ENCODE measurements at places on chromosomes 12 and 14. TPM values are rescaled to one million over a fixed set of nuclear protein-coding genes. Genes with fewer than 3 reads are reported as not detected.

- H3K4me1 ChIP-seq: peaks cover 18% of the 10 kb centered on the region
- H3K4me3 ChIP-seq: peak overlapping the region; percentile 70
- peak overlapping the region; percentile 84 for H3K27ac ChIP-seq
- peaks cover 6% of the 10 kb centered on the region for H3K36me3 ChIP-seq
- no peaks in the 10 kb centered on the region for H3K27me3 ChIP-seq
- DNase-seq: no peak
These were observed 1.3 kb downstream of the PNP start for GRCh38 chr14:20470603-20470901.

GRCh38 chr12:116532986-116533342 is 26.2 kb upstream of the MAP1LC3B2 start:
- H3K4me1 ChIP-seq: peaks cover 27% of the 10 kb centered on the region
- H3K4me3 ChIP-seq: peak overlapping the region; percentile 61
- H3K27me3 ChIP-seq: no peaks in the 10 kb centered on the region
- H3K27ac ChIP-seq: peak overlapping the region; percentile 83

- no peaks in the 10 kb centered on the region for H3K27me3 ChIP-seq
- no peaks in the 10 kb centered on the region for H3K4me1 ChIP-seq
- no peak overlapping the region for H3K4me3 ChIP-seq
- H3K27ac ChIP-seq: no peak overlapping the region
- no peaks in the 10 kb centered on the region for H3K36me3 ChIP-seq
- DNase-seq: no peak
These were observed 64.4 kb downstream of the TGFB3 start for GRCh38 chr14:75917322-75917945.

GRCh38 chr14:77000340-77001270 is 27.9 kb downstream of the IRF2BPL start:
- H3K4me1 ChIP-seq: peaks cover 19% of the 10 kb centered on the region
- no peaks in the 10 kb centered on the region for H3K27me3 ChIP-seq
- peak; percentile 86 for DNase-seq
- H3K27ac ChIP-seq: peak overlapping the region; percentile 63

DNA sequence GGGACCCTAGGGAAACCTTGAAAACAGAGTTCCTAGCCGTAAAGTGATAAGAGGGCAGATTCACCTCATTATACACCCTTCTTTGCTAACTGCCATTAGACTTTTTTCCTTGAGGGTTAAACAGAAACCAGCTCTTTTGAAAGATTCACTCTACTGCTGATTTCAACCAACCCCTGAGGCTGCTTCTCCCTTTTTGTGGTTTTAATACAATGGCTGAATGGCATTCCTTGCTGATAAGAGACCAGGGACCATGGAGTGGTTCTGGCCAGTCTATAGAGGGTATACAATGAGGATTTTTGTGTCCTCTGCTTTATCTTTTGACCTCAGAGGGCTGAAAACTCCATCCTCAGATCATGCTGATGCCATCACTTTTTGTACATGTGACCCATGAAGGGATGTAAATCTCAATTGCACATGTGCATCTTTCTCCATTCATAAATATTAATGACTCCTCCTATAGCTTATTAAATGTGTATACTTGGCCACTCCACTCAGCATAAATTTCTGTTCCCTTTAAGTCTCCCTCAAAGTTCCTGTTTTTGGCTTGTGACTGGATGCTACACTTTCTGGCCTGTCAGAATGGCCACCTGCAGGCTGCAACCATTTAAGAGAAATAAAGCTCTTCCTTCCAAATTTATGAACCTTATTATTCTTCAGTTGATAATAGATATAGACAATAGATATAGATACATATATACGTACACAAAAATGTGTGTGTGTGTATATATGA is 233.8 kb upstream of the SEL1L start:
- no peaks in the 10 kb centered on the region for H3K4me1 ChIP-seq
- no peak for DNase-seq
- no peak overlapping the region for H3K27ac ChIP-seq
- H3K4me3 ChIP-seq: no peak overlapping the region
- H3K27me3 ChIP-seq: no peaks in the 10 kb centered on the region

GRCh38 chr14:53214384-53214783 is 61.3 kb upstream of the DDHD1 start:
- DNase-seq: no peak
- no peak overlapping the region for H3K27ac ChIP-seq
- no peaks in the 10 kb centered on the region for H3K4me1 ChIP-seq

- no peaks in the 10 kb centered on the region for H3K27me3 ChIP-seq
- H3K4me3 ChIP-seq: no peak overlapping the region
- peak overlapping the region; percentile 82 for H3K27ac ChIP-seq
- DNase-seq: no peak
- H3K4me1 ChIP-seq: peaks cover 68% of the 10 kb centered on the region
These were observed 43.0 kb downstream of the CCNK start for GRCh38 chr14:99524091-99524661.

DNA sequence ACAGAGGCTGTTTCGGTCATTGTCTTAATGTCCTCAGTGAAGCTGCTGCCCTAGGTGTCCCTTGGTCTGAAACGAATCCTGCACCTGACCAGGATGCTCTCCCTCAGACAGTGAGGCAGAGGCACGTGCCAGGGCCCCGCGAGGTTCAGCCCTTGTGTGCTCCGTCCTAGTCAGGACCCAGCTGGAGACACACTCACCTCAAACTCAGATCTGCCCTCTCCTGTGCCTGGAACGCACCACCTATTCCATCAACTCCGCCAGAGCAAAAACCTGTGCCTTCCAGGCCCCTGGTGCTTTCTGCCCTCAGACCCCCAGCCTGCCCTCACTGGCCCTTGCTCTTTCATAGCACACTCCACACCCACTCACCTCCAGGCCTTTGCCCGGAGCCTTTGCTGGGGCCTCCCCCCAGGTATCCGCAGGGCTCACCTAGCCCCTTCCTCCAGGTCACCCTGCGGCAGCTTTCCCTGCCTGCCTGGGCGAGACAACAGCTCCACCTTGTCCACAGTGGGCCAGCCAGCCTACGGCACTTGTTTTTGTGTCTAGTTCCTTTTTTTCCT is 150.6 kb downstream of the BCL11B start:
- H3K4me3 ChIP-seq: no peak overlapping the region
- H3K4me1 ChIP-seq: no peaks in the 10 kb centered on the region
- H3K27ac ChIP-seq: no peak overlapping the region
- DNase-seq: no peak
- no peaks in the 10 kb centered on the region for H3K36me3 ChIP-seq

DNA sequence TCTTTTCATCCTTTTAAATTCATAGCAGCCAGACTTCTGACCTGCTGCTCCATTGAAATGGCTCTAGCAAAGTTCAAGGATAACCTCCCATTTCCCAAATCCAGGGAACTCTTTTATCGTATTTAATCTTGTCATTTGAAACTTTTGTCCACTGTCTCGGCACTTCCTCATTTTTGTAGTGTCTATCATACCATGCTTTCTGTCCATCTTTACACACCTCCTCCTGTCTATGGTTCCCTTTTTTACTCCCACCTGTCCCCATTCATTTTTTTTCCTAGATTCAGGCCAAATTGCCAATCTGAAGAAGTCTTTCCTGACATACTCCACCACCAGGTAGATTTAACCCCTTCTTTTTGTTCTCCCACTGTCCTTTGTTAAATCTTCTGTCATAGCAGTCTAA is 31.0 kb downstream of the NFYB start:
- H3K36me3 ChIP-seq: peaks cover 5% of the 10 kb centered on the region
- H3K27ac ChIP-seq: no peak overlapping the region
- no peak overlapping the region for H3K4me3 ChIP-seq

- peaks cover 12% of the 10 kb centered on the region for H3K4me1 ChIP-seq
- H3K27ac ChIP-seq: no peak overlapping the region
- DNase-seq: no peak
- H3K36me3 ChIP-seq: no peaks in the 10 kb centered on the region
- H3K4me3 ChIP-seq: peak overlapping the region; percentile 12
These were observed 652 bp downstream of the RFLNA start for GRCh38 chr12:124295431-124296058.

DNA sequence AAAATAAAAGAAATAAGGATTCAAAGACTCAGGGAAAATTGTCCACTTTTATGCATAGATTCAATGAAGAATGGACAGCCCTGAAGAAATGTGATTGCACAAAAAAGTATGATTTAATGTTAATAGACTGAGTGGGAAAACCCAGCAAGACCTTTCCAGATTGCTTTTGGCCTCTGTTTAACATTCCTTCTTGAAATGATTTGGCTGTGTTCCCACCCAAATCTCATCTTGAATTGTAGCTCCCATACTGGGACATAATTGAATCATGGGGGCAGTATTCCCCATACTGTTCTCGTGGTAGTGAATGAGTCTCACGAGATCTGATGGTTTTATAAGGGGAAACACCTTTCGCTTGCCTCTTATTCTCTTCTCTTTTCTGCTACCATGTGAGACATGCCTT is 1316.9 kb upstream of the SEL1L start:
- H3K4me3 ChIP-seq: no peak overlapping the region
- no peaks in the 10 kb centered on the region for H3K4me1 ChIP-seq
- H3K27me3 ChIP-seq: no peaks in the 10 kb centered on the region
- DNase-seq: no peak

- no peaks in the 10 kb centered on the region for H3K4me1 ChIP-seq
- no peak overlapping the region for H3K27ac ChIP-seq
- DNase-seq: no peak
- H3K4me3 ChIP-seq: no peak overlapping the region
- H3K27me3 ChIP-seq: no peaks in the 10 kb centered on the region
These were observed 222.2 kb downstream of the ITPR2 start for GRCh38 chr12:26610774-26611173.

GRCh38 chr12:57491393-57492280 is 3.8 kb downstream of the MARS1 start:
- no peak overlapping the region for H3K27ac ChIP-seq
- no peak for DNase-seq
- no peak overlapping the region for H3K4me3 ChIP-seq
- H3K27me3 ChIP-seq: no peaks in the 10 kb centered on the region
- H3K36me3 ChIP-seq: peaks cover 25% of the 10 kb centered on the region
- H3K4me1 ChIP-seq: peaks cover 15% of the 10 kb centered on the region

DNA sequence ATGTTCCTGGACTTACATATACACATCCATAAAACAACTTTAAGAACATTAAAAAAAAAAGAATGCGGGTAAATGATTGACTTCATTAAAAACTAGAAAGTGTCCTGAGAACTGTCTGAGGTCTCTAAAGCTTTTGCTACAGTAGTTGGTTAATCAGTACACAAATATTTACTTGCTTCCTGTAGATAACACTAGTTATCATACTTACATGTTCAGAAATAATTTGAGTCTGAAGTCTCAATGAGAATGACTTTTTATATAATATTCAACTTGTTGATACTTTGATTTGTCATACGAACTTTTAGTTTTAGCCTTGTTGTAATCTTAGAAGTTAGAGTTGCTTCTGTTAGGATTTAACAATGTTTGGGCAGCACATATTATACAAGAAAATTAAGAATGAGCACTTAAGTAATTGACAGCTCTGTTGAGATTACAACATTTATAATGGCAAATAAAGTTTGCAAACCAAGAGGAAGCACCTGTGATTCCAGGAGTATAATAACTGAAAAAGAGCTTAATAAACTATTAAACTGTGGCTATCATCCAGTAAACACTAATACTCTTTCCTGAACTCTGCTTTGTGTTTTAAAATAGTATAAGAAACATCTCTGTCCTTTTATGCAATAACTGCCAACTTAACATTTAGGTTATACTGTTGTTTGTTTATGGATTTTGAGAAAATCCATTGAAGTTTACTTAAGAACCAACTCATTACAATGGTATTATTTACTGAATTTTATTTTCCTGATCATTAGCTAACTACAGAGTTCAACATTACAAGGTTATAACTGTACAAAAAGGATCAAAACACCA is 131.7 kb downstream of the MIPOL1 start:
- DNase-seq: no peak
- no peaks in the 10 kb centered on the region for H3K36me3 ChIP-seq
- no peaks in the 10 kb centered on the region for H3K27me3 ChIP-seq
- H3K4me3 ChIP-seq: no peak overlapping the region
- no peaks in the 10 kb centered on the region for H3K4me1 ChIP-seq
- no peak overlapping the region for H3K27ac ChIP-seq

DNA sequence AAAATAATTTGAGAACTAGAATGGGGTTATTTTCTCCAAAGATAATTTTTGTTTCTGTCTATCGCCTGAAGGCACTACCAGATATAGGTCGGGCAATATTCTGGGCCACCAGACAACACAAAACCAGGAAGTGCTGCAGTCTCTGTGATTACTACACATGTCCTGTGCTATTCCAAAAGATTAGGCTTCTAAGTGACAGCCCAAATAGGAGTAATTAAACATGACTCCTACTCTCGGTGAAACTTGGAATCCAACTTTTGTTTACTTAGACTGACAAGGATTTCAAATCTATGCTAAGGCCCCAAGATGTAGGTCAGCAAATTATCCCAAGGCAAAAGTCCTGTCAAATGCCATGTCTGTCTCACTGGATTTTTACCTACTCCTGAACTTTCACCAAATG is 157.6 kb upstream of the LRFN5 start:
- no peak overlapping the region for H3K27ac ChIP-seq
- no peaks in the 10 kb centered on the region for H3K27me3 ChIP-seq
- H3K4me3 ChIP-seq: no peak overlapping the region
- no peaks in the 10 kb centered on the region for H3K4me1 ChIP-seq

GRCh38 chr14:80906946-80907345 is 34.6 kb downstream of the CEP128 start:
- H3K4me1 ChIP-seq: no peaks in the 10 kb centered on the region
- no peaks in the 10 kb centered on the region for H3K27me3 ChIP-seq
- H3K27ac ChIP-seq: no peak overlapping the region

GRCh38 chr12:78787576-78787975 is 77.0 kb upstream of the SYT1 start:
- H3K27ac ChIP-seq: no peak overlapping the region
- H3K4me1 ChIP-seq: no peaks in the 10 kb centered on the region
- no peaks in the 10 kb centered on the region for H3K27me3 ChIP-seq
- no peaks in the 10 kb centered on the region for H3K36me3 ChIP-seq
- no peak overlapping the region for H3K4me3 ChIP-seq
- DNase-seq: no peak

GRCh38 chr12:118377884-118378470 is 1.6 kb downstream of the SUDS3 start:
- no peaks in the 10 kb centered on the region for H3K27me3 ChIP-seq
- H3K4me3 ChIP-seq: peak overlapping the region; percentile 97
- H3K4me1 ChIP-seq: no peaks in the 10 kb centered on the region

- H3K27me3 ChIP-seq: no peaks in the 10 kb centered on the region
- H3K36me3 ChIP-seq: no peaks in the 10 kb centered on the region
- no peak overlapping the region for H3K27ac ChIP-seq
These were observed 332.6 kb upstream of the SYT1 start for GRCh38 chr12:78531831-78532458.

Gene CCDC177
- not detected for total RNA-seq

Gene SLCO1B1
- not detected for total RNA-seq

Gene NFE2
- total RNA-seq: not detected

Gene CFAP251
- total RNA-seq: 0.68 TPM

Gene FAM181A
- not detected for total RNA-seq

Gene FOXG1
- not detected for total RNA-seq

Gene GRIP1
- total RNA-seq: 9.4 TPM

Gene KCNH5
- 0.36 TPM for total RNA-seq

Gene DDN
- total RNA-seq: not detected

Gene INHBC
- total RNA-seq: not detected

Gene LALBA
- not detected for total RNA-seq

Gene PLA2G1B
- not detected for total RNA-seq

Gene RPGRIP1
- total RNA-seq: not detected

Gene TAS2R20
- 6.4 TPM for total RNA-seq

Gene ATP5MC2
- 513 TPM for total RNA-seq

Gene OAS1
- 11.1 TPM for total RNA-seq

Gene SYNE2
- 40.7 TPM for total RNA-seq

Gene OLR1
- total RNA-seq: 0.36 TPM
